ENCODE measurements at places on chromosomes 2 and 18.

GRCh38 chr2:215236131-215236530 is 75.7 kb upstream of the ATIC start:
- no peaks in the 10 kb centered on the region for H3K36me3 ChIP-seq
- no peak overlapping the region for H3K27ac ChIP-seq
- no peaks in the 10 kb centered on the region for H3K27me3 ChIP-seq
- no peak for DNase-seq
- H3K4me3 ChIP-seq, result no peak overlapping the region

DNA sequence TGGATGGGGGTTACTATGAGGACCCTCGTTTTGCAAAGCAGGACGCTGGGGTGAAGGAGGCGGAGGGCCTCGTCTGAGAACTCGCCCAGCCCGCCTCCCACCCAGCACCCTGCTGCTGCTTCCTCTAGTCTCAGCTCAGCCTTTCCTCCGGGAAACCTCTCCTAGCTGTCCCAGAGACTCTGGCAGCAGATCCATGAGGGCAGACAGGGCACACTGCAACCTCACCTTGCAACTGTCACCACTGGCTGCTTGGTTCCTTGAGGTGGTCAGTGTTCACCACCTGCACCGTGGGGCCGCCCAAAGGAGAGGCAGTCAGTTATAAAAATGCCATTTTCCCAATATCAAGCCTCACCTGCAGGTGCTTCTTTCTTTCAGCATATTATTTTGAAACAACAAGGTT is 45.6 kb downstream of the PARD6G start:
- H3K27me3 ChIP-seq, result peaks cover 35% of the 10 kb centered on the region
- H3K27ac ChIP-seq, result no peak overlapping the region
- H3K4me3 ChIP-seq, result no peak overlapping the region
- no peaks in the 10 kb centered on the region for H3K36me3 ChIP-seq

DNA sequence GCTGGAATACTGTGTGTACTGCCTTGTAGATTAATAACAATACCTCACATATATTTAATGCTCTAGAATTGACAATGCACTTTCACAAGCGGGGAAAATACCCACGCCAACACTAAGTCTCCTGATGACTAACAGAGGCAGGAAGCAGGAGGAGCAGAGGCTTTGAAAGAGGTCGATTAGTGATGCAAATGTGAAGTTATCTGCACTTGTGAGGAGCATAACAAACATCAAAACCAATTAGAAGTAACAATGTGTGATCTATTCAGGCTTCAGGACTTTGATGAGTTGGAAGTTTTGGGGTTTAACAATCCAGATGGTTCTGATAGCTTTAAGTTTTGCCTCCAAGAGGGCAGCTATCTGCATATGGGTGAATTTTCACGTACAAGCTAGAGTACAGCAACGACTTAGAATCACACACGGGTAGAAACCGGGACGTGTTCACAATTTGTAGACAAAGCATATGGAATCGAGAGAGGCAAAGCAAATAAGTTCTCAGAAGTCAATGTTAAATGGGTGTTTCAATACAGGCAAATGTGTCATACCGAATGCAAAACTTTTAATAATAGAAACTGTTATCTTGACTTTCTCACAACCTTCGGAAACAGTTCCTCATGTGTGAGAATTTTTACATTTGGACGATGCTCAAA is 114.5 kb downstream of the METTL8 start:
- no peaks in the 10 kb centered on the region for H3K27me3 ChIP-seq
- DNase-seq, result peak; percentile 53
- peak overlapping the region; percentile 16 for H3K4me3 ChIP-seq
- peak overlapping the region; percentile 76 for H3K27ac ChIP-seq

- DNase-seq, result no peak
- H3K27ac ChIP-seq, result no peak overlapping the region
- H3K36me3 ChIP-seq, result no peaks in the 10 kb centered on the region
- H3K27me3 ChIP-seq, result peaks cover 6% of the 10 kb centered on the region
These were observed 364.2 kb downstream of the CLIP4 start for GRCh38 chr2:29479401-29479800.

DNA sequence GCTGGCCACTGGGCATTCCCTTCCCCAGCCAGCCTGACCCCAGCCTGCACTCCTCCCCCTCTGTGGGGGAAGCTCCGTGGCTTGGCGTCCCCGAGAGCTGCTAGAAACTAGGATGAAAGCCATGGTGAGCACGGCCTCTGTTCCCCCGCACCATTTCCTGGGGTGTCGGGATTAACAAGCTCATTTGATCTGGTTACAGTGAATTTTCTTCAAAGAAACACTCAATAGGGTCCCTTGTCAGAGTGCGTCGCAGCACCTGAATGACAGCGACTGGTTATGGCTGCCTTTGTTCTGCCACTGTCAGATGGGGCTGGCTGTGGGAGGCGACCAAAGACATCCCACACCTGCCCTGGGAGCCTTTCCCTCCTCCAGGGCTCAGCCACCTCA is 7.7 kb upstream of the ALPI start:
- peaks cover 3% of the 10 kb centered on the region for H3K4me1 ChIP-seq
- H3K27ac ChIP-seq, result no peak overlapping the region
- no peaks in the 10 kb centered on the region for H3K36me3 ChIP-seq
- no peak overlapping the region for H3K4me3 ChIP-seq

GRCh38 chr2:10448576-10449485 is 704 bp upstream of the ODC1 start:
- H3K4me3 ChIP-seq, result peak overlapping the region; percentile 83
- peaks cover 53% of the 10 kb centered on the region for H3K4me1 ChIP-seq
- no peaks in the 10 kb centered on the region for H3K27me3 ChIP-seq
- DNase-seq, result peak; percentile 94
- H3K27ac ChIP-seq, result peak overlapping the region; percentile 97
- peaks cover 16% of the 10 kb centered on the region for H3K36me3 ChIP-seq

DNA sequence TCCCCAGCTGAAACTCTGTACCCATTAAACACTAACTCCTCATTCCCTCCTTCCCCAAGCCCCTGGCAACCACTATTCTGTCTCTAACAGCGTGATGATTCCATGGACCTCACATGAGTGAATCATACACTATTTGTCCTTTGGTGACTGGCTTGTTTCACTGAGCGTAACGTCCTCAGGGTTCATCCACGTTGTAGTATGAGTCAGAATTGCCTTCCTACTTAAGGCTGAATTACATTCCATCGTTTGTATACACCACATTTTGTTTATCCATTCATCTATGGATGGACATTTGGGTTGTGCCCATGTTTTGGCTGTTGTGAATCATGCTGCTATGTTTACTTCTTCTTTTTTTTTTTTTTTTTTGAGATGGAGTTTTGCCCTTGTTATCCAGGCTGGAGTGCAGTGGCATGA is 19.6 kb upstream of the CABLES1 start:
- peaks cover 2% of the 10 kb centered on the region for H3K27me3 ChIP-seq
- H3K4me1 ChIP-seq, result peaks cover 7% of the 10 kb centered on the region
- H3K27ac ChIP-seq, result no peak overlapping the region
- no peak overlapping the region for H3K4me3 ChIP-seq

- DNase-seq, result no peak
- no peak overlapping the region for H3K27ac ChIP-seq
- no peaks in the 10 kb centered on the region for H3K36me3 ChIP-seq
- H3K27me3 ChIP-seq, result no peaks in the 10 kb centered on the region
- H3K4me1 ChIP-seq, result no peaks in the 10 kb centered on the region
- H3K4me3 ChIP-seq, result no peak overlapping the region
These were observed 85.2 kb upstream of the FN1 start for GRCh38 chr2:215521031-215521430.

- H3K4me3 ChIP-seq, result no peak overlapping the region
- no peaks in the 10 kb centered on the region for H3K27me3 ChIP-seq
- no peaks in the 10 kb centered on the region for H3K36me3 ChIP-seq
- DNase-seq, result no peak
These were observed 45.5 kb downstream of the OSR1 start for GRCh38 chr2:19312949-19313348.

GRCh38 chr2:38178119-38178518 is 102.2 kb upstream of the CYP1B1 start:
- H3K27me3 ChIP-seq, result peaks cover 45% of the 10 kb centered on the region
- no peaks in the 10 kb centered on the region for H3K4me1 ChIP-seq
- no peaks in the 10 kb centered on the region for H3K36me3 ChIP-seq
- no peak overlapping the region for H3K4me3 ChIP-seq

- no peak overlapping the region for H3K27ac ChIP-seq
- H3K27me3 ChIP-seq, result no peaks in the 10 kb centered on the region
- H3K36me3 ChIP-seq, result no peaks in the 10 kb centered on the region
- H3K4me1 ChIP-seq, result no peaks in the 10 kb centered on the region
- H3K4me3 ChIP-seq, result no peak overlapping the region
- DNase-seq, result no peak
These were observed 35.2 kb downstream of the KIF1A start for GRCh38 chr2:240784629-240785423.

DNA sequence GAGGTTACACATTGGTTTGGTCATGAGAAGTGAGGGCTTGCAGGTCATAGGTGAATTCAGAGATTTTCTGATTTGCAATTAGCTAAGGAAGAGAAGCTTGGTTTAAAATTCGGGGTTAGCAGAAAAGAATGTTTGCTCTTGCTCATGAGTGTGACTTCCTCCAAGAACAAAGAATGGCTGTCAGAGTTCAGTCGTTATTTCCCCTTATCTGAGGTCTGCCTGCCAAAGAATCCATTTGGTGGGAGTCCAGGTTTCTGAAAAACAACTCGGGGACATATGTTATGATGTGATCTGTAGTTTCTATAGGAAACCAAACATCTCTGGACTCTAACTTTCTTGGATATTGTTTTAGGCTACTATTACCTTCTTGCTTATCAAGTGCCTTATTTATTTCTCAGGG is 3.2 kb upstream of the UGT1A6 start:
- no peaks in the 10 kb centered on the region for H3K36me3 ChIP-seq
- no peak overlapping the region for H3K27ac ChIP-seq
- no peaks in the 10 kb centered on the region for H3K4me1 ChIP-seq
- peaks cover 6% of the 10 kb centered on the region for H3K27me3 ChIP-seq
- no peak overlapping the region for H3K4me3 ChIP-seq

DNA sequence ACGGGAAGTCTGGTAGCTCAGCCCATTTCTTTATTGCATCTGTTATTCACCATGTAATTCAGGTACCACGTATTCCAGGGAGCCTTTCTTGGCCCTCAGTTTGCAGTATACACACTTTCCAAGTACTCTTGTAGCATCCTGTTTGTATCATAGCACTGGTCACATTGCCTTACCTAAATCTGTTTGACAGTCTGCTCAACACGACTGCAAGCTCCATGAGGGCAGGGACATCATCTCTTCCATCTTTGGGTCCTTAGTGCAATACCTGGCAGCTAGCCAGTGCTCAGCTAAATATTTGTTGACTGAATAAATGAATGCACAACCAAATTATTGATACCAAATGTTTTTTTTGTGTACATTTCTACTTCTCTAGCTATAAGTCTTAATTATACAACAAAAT is 11.2 kb upstream of the IL18R1 start:
- no peak for DNase-seq
- no peaks in the 10 kb centered on the region for H3K36me3 ChIP-seq
- no peak overlapping the region for H3K27ac ChIP-seq
- peaks cover 2% of the 10 kb centered on the region for H3K27me3 ChIP-seq
- no peaks in the 10 kb centered on the region for H3K4me1 ChIP-seq

DNA sequence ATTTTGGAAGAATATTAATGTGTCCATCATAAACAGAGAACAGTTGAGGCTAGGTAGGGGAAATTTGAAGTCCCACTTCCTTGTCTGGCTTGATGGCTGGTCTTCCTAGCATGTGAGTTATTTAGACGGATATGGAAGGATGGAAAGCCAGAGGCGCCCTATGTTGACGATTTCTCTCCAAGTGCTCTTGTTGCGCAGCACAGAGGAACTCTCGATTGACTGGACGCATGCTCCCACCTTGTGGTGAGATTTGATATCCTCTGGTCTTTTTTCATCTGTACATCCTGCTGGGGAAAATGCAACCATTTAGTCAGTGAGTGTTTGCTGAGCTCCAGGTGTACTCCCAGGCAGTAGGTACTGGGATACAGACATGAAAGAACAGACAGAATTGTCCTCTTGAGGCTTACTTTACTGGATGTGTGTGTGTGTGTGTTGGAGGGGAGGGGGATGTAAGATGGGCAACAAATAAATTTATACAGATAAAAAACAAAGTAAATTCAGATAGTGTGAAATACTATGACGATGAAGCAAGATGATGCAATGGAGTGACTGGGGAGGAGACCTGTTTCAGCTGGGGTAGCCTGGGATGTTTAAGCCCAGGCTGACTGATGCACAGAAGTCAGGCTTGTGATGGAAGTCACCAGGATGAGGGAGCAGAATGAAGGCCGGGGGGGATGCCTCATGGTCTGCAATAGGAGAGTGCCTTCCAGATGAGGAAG is 137.2 kb downstream of the TRIM43 start:
- no peaks in the 10 kb centered on the region for H3K4me1 ChIP-seq
- H3K27me3 ChIP-seq, result peaks cover 11% of the 10 kb centered on the region
- no peak overlapping the region for H3K27ac ChIP-seq
- H3K36me3 ChIP-seq, result no peaks in the 10 kb centered on the region
- no peak overlapping the region for H3K4me3 ChIP-seq
- DNase-seq, result peak; percentile 46

DNA sequence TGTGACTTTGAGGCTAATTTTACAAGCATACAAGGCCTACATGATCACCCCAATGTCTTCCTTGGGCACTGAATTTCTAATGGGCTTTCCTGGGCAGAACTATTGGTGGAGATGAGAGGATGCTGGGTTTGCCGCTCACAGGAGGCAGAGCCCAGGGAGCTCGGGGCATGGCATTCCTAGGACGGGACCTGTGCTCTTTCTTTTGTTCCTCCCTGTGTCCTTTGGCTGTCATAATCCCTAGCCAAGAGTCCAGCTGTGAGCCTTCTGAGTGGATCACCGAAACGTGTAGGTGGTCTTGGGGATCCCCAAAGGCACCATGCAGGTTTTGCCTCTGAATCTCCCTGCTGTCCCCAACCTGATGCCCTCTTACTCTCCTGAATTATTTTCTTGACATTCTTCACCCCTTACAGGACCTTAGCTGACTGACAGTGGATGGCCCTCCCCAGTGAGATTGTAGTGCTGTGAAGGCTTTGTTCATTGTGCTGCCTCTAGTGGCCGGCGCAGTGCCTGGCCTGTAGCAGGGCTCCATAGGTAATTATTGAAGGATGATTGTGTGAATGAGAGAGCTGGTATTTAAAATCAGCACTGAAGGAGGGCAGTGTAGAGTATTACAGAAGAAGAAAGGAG is 221.9 kb downstream of the ZNF407 start:
- no peak overlapping the region for H3K4me3 ChIP-seq
- H3K4me1 ChIP-seq, result no peaks in the 10 kb centered on the region
- no peak for DNase-seq

GRCh38 chr2:65430603-65431420 is 1.6 kb downstream of the SPRED2 start:
- H3K27ac ChIP-seq, result peak overlapping the region; percentile 84
- peak; percentile 81 for DNase-seq
- peaks cover 33% of the 10 kb centered on the region for H3K27me3 ChIP-seq
- peak overlapping the region; percentile 88 for H3K4me3 ChIP-seq

GRCh38 chr2:47598476-47598875 is 184.5 kb upstream of the MSH6 start:
- no peaks in the 10 kb centered on the region for H3K27me3 ChIP-seq
- H3K4me1 ChIP-seq, result no peaks in the 10 kb centered on the region
- DNase-seq, result no peak

GRCh38 chr2:121483021-121483420 is 47.7 kb upstream of the RNU4ATAC start:
- no peaks in the 10 kb centered on the region for H3K36me3 ChIP-seq
- H3K27me3 ChIP-seq, result no peaks in the 10 kb centered on the region
- H3K4me1 ChIP-seq, result peaks cover 3% of the 10 kb centered on the region
- no peak for DNase-seq

Data from activated CD4-positive, alpha-beta T cell treated with anti-CD3 and anti-CD28 coated beads, Interleukin-2, amount 10 ng/mL, durations not matched to agents 7 days and 5 days (primary cell).